Chondrocyte (in vitro differentiated cells): ENCODE measurements at places on chromosomes 16 and 17. TPM values are rescaled to one million over a fixed set of nuclear protein-coding genes. Genes with fewer than 3 reads are reported as not detected.

The KIF2B gene
- not detected in 3 replicates for total RNA-seq

The ADAM11 gene
- 0.44 to 0.49 TPM (median 0.47 TPM) in 3 replicates for total RNA-seq

The BCO1 gene
- total RNA-seq = not detected in 3 replicates

The GJD3 gene
- total RNA-seq = 0.32 to 0.41 TPM in 2 of 3 replicates, not detected in the other

The HAS3 gene
- total RNA-seq = 0.92 to 1.5 TPM (median 1.4 TPM) in 3 replicates

The MYCBPAP gene
- 0.99 to 1.2 TPM (median 1.00 TPM) in 3 replicates for total RNA-seq

The MT4 gene
- not detected in 3 replicates for total RNA-seq

The SSTR5 gene
- total RNA-seq = not detected in 3 replicates

The TEX19 gene
- not detected in 3 replicates for total RNA-seq

The ARL5C gene
- total RNA-seq = 0.25 TPM in 1 of 3 replicates, not detected in the others

The GOSR1 gene
- total RNA-seq = 46.4 to 59.4 TPM (median 47.5 TPM) in 3 replicates

The PPY gene
- not detected in 3 replicates for total RNA-seq

The HAP1 gene
- total RNA-seq = not detected in 3 replicates

The CCDC154 gene
- total RNA-seq = 0.51 to 2.0 TPM (median 1.3 TPM) in 3 replicates

The BIRC5 gene
- total RNA-seq = 10.2 to 11.6 TPM (median 10.9 TPM) in 3 replicates

The MYH10 gene
- 211 to 296 TPM (median 284 TPM) in 3 replicates for total RNA-seq

The PIMREG gene
- 5.2 to 7.4 TPM (median 7.0 TPM) in 3 replicates for total RNA-seq

The ZNF652 gene
- total RNA-seq = 45.0 to 59.3 TPM (median 48.0 TPM) in 3 replicates
